ENCODE measurements at places on chromosomes 7 and 10. TPM values are rescaled to one million over a fixed set of nuclear protein-coding genes. Genes with fewer than 3 reads are reported as not detected.

GRCh38 chr10:44471410-44471809, 86.5 kb upstream of the CXCL12 start:
- DNase-seq = no peak

The PSAP gene
- total RNA-seq = 549 TPM

- no peak for DNase-seq
These were observed 285.0 kb downstream of the BMPER start for GRCh38 chr7:34190299-34190698.

The NIPSNAP2 gene
- total RNA-seq = 31.7 TPM

DNA sequence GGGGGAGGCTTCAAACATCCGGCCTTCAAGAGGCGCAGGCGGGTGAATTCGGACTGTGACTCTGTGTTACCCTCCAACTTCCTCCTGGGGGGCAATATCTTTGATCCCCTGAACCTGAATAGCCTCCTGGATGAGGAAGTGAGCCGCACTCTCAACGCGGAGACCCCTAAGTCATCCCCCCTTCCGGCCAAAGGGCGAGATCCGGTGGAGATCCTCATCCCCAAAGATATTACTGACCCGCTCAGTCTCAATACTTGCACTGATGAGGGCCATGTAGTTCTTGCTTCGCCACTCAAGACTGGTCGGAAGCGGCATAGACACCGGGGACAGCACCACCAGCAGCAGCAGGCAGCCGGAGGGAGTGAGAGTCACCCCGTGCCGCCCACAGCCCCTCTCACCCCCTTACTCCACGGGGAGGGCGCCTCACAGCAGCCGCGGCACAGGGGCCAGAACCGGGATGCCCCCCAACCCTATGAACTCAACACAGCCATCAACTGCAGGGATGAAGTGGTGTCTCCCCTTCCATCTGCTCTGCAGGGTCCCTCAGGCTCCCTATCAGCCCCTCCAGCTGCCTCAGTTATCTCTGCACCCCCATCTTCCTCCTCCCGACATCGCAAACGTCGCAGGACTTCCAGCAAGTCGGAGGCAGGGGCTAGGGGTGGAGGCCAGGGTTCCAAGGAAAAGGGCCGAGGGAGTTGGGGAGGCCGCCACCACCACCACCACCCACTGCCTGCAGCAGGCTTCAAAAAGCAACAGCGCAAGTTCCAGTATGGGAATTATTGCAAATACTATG, 1.1 kb downstream of the MEPCE start:
- no peak for DNase-seq

DNA sequence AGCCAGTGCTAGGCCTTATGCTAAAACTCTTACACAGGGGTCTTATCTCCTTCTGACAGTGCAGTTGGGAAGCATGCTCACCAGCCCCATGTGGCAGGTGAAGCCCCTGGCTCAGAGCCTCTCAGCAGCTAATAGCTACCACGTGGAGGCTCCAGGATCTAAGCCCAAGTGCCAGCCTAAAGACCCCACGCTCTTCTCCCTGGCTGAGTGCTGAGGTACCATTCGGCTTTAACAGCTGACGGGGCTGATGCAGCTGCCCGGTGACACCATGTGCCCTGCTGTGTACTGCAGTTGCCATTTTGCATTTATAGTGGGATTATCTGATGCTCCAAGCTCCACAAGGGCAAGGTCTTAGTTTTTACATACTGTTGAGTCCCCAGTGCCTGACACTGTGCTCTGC, 515.7 kb upstream of the GALNT17 start:
- DNase-seq = no peak

GRCh38 chr10:72830625-72831024, 62.9 kb upstream of the OIT3 start:
- no peak for DNase-seq

DNA sequence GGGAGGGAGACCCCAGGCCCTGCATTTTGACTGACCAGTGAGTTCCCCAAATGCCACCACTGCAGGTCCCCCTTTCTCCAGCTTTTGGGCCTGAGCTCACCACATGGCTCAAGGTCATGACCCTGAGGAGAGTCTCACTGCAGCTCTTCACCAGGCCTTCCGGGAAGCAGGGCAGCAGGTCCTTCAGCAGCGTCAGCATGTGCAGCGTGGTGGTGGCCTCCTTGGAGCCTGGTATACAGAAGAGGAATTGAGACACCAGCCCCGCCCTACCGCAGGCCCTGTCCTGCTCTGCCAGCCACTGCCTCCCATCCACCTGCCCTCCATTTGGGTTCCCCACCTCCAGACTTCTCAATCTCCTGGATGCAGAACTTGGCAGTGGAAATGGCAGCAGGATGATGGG, 13.0 kb downstream of the RRP12 start:
- no peak for DNase-seq

Data from HFFc6 (cell line).